HCT116 (cell line): ENCODE measurements at places on chromosomes 2 and 18.

DNA sequence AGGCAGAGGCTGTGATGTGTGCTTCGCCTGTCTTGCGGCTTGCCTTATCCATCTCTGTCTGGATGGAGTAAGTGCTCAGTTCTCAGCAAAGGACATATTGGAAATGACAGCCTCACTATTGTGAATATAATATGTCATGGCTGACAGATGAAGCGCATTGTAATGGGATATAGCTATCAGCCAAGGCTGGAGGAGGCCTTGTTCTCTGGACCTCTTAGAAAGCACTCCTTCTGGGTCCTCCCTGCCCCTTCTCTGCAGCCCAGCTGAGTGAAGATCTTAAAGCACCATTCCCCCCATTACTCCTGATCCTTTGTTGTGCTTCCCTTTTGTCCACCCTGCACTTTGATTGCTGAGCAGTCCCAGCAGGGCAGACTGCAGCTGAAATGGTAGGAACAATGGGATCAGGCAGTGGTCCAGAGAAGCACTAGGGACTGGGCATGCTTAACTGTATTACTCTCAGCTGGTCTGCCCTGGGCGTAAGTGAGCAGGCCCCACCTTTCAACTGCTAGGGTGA is 265.3 kb downstream of the SETBP1 start:
- no peak for DNase-seq

DNA sequence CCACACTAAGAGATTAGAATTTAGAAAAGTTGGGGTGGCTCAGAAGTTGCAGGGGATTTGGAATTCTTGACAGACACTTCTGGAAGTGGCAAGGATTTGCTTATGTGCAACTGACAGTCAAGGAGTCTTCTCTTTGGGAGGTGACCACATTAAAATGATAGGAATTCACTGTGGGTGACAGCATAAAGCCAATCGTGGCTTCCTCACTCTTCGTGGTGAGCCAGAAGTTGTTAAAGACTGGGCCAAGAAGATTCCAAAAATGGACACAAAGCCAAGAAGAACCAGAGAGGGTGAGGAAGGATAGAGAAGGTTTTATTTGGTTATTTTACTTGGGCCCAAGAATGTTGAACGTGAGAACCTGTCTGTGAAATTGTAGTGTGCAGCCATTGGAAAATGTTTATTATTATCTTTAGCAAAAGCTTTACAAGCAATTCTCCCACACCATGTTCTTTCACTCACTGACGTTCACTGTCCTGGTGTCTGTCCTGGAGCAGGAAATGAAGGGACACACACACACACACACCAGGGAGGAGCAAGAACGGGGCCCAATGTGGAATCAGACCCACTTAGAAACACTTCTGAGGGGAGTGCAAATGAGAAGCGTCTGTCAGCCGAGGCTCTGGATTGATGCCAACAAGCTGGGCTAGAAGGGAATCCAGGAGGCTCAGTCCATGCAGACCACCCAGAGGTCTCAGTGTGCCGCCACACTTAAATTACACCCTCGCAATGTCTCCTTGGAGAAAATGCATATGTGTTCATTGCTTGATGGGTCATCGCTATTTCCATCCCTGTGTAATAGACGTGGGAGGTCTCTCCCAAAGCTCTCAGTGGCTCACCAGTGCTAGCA is 37.2 kb downstream of the STEAP3 start:
- no peak for DNase-seq

GRCh38 chr2:45681675-45682074 is 30.2 kb downstream of the PRKCE start:
- DNase-seq = peak; percentile 81

DNA sequence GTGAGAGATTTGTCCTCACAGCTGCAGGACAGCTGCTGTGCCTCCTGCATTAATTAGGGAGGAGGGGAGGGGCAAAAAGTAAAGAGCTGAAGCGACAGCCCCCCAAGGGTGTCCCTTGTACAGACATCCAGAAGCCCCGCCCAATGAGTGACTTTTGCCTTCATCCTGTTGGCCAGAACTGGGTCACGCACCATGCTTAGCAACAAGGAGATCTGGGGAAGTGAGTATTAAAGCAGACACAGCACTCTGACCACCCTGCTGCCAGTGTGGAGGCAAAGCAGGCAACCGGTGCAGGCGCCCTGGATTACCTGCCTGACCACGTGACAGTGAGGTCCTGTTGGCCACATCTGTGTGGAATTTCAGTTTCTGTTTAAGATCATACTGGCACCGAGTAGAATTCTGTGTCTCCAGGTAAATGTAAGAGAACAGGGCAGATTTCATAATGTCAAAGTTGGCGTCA is 21.5 kb upstream of the BIN1 start:
- peak; percentile 77 for DNase-seq

- no peak for DNase-seq
These were observed 177.9 kb upstream of the SLC14A2 start for GRCh38 chr18:45437366-45437765.

DNA sequence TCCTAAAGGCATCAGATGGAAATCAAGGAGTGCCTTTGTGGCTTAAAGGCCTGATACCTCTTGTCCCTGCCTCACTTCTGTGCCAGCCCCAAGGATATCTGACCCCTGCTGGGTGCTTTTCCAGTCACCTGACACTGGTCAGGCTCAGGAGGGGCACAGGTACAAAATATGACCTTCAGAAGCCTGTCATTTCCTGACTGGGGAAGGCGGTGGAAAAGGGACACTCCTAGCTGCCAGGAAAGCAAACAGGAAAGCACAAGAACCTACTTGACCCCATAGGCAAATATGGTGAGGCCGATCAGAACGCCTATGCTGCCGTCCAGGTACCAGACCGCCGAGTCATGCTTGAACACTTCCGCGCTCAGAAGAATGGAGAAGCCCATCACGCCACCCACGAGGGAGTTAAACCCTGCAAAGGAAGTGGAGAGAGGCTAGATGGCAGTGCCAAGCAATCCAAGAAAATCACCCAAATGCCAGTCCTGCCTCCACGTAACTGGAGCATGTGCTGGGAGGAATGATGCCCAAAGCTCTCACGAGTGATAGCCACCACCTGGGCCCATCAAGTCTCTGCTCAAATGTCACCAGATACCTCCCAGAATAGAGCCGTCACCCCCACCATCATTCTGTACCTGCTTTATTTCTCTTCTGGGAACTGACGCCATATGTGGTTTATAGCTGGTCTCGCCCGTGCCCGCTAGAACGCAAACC is 204.0 kb downstream of the MGAT5 start:
- DNase-seq = no peak

GRCh38 chr2:202703091-202703490 is 68.3 kb downstream of the FAM117B start:
- no peak for DNase-seq

- no peak for DNase-seq
These were observed 1319.7 kb upstream of the CRIM1 start for GRCh38 chr2:35035883-35036282.

GRCh38 chr2:226048611-226049010 is 649.1 kb downstream of the NYAP2 start:
- peak; percentile 78 for DNase-seq

DNA sequence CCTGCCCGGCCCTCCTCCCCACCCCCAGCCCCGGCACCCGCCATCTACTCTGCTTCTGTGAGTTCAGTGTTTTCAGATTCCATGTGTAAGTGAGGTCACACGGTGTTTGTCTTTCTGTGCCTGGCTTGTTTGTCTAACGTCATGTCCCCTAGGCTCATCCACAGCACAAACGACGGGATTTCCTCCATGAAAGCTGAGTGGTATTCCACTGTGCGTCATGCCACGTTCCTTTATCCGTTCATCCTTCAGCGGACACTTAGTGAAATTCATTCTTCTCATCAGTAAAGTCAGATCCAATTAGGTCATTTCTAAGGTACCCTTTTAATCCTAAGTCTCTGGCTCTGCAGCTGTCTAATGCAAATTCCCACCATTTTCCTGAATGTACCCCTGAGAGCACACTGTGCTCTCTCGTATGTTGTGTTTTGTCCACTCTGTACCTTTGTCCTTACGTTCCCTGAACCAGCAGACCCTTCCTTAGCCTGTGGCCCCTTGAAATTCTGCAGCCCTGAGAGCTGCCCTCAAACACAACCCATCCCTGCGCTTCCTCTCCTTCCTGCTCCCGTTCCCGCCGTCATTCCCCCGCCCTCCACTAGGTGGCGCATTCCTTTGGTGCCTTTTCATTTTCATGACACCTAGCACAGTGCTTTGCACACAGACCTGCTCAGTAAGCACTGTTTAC is 44.1 kb downstream of the TRAPPC12 start:
- DNase-seq = peak; percentile 27

DNA sequence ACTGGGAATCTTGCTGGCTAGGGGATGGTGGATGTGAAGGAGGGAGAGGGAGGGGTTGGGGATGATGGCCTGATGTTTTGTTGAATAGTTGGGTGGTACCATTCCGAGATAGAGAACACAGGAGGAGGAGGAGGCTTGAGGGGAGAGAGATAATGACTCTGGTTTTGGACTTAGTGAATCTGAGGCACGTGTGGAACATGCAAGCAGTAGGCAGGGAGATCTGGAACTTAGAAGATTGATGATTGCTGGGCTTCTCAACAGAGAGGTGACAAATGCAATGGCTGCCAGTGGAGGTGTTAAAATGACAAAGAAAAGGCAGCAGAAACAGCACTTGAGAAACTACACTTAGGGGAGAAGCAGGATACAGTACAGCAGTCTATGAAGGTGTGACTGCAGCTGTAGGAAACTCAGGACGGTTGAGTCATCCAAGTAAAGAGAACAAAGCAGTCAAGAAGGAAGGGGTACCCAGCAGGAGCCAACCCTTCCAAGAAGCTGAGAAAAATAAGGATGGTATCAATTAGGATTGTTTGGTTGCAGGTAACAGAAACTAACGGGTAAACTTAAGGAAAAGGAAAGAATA is 221.4 kb upstream of the FBXO11 start:
- DNase-seq = no peak

DNA sequence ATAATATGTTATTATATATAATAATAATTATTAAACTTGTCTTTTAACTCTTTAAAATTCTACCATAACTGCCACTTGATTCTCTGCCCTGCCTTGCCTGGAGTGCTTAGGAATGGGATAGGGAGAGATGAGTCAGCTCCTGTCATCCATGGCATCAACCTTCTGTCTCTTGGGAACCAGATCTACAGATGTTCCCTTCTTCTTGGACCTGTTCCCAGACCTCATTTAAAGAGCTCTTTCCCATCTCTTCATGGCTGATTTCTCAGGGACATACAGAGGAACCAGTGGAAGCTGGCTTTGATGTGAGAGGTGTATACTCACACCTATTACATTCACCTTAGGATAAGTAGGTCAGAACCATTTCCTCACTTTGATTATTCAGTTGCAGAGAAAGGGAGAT is 155.3 kb upstream of the MYO3B start:
- DNase-seq = no peak

DNA sequence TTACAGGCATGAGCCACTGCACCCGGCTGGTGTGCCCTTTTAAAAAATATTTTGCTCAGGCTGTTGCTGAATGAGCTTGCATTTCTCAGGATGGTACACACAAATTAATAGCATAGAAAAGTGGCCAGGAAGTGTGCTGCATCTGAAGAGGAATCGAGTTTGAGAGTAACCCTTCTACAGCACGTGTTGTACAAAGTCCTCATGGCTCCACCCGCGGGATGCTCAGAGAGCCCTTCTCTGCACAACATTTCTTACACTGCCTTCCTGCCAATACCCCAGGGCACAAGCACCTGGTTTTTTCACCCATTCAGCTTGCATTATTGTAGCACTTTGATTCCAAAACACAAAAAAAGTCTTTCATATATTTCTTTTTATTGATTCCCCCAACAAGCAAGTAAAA is 90.1 kb upstream of the NEDD4L start:
- DNase-seq = no peak

DNA sequence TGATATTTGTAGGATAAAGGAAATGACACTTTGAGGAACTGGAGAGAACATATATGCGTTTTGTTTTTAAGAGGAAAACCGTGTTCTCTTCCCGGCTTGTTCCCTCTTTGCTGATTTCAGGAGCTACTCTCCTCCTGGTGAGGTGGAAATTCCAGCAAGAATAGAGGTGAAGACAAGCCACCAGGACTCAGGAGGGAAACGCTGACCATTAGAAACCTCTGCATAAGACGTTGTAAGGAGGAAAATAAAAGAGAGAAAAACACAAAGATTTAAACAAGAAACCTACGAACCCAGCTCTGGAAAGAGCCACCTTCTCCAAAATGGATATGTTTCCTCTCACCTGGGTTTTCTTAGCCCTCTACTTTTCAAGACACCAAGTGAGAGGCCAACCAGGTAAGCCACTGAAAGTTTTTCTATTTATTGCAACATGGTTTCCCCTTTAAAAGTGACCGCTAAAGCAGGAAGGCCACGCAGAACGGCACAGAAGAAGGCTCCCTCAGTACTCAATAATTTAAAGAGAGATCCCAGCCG is 735 bp downstream of the NRP2 start:
- DNase-seq = no peak

- DNase-seq = no peak
These were observed 114.4 kb downstream of the NEDD4L start for GRCh38 chr18:58158459-58158858.

DNA sequence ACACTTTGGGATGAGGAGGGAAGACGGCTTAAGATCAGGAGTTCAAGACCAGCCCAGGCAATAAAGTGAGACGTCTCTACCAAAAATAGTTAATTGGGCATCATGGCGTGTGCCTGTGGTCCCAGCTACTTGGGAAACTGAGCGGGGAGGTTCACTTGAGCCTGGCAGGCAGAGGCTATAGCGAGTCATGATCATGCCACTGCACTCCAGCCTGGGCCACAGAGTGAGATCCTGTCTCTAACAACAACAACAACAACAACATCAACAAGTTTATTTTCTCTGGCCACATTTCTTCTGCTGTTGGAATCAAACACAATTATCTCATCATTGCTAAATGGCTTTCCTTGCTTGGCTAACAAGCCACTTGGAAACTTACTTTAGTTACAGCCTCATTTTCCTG is 13.4 kb downstream of the NIFK start:
- DNase-seq = no peak

DNA sequence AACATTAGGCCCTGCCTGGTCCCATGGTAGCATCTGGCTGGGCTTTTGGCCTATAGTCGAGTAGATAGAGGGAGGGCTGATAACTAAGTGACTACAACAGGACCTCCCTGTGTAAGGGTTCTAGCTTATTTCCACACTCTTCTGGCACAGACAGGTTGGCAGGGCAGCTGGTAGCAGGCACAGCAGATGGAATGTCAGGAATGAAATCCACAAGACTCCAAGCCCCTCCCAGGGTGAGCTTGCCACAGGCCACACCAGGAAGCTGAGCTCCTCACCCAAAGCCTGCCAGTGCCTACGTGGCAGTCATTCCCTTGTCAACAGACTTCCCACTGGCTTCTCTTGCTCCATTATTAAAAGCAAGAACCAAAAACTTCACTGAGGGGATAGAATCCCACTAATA is 20.7 kb upstream of the C1QL2 start:
- no peak for DNase-seq

DNA sequence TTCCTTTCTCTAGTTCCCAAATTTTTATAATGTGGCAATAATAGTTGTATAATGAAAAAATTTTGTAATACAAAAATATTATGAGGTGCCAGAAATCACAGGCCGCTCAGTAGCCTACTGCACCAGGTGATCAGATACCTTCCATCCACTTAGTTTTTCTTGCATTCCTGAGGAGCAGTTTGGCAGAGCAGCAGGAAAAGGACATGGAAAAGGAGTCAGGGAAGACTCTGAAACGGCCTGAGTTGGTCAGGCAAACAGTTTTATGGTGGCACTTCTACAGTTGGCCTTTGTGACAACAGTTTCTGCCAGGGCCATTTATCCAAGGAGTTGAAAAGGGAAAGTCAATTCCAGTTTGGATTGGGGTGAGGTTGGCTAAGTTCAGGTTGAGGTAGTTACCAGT is 165.4 kb upstream of the ALPP start:
- DNase-seq = no peak

- DNase-seq = no peak
These were observed 100.1 kb downstream of the GALNT13 start for GRCh38 chr2:153971855-153972254.

GRCh38 chr2:231900486-231900942 is 25.7 kb downstream of the NPPC start:
- peak; percentile 83 for DNase-seq
